ENCODE measurements at places on chromosomes 5 and 9.

- no peak for DNase-seq
Observed at GRCh38 chr9:13721481-13722235, 442.2 kb upstream of the MPDZ start.

DNA sequence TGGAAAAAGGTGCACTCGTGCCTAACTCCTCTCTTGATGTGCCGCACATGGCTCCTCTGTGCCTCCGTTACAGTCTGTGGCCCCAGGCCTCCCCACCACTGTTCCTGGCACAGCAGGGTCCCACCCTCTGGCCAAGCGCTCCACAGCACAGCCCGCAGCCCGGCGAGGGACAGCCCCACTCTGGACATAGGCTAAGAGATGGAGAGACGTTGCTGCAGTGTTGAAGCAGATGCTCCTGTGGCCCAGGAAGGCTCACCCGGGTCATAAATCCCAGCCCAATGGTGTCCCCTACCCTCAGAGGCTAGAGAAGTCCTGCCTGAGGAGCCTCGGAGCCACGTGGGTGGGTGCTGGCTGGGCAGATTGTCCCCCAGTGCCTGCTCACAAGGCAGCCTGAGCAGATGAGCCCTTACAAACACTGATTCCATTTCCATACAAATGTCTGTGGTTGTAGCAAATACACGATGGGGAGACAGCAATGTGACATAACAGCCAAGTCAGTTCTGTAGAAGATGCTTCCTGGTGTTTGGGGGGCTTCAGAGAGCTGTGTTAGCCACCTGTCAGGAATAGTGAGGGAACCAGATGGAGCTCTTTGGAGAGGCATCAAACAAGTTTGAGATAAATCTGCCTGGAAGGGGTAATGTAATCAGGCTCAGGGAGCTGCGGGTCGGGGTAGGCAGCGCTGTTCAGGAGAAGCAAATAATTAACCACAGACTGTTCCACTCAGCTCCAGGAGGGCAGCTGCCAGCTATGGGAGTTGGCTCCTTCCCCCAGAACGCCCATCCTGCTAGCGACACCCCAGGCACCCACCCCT lies 41.7 kb downstream of the C5orf15 start:
- DNase-seq: no peak

GRCh38 chr9:524008-524407 lies 309.3 kb downstream of the DOCK8 start:
- DNase-seq: no peak

DNA sequence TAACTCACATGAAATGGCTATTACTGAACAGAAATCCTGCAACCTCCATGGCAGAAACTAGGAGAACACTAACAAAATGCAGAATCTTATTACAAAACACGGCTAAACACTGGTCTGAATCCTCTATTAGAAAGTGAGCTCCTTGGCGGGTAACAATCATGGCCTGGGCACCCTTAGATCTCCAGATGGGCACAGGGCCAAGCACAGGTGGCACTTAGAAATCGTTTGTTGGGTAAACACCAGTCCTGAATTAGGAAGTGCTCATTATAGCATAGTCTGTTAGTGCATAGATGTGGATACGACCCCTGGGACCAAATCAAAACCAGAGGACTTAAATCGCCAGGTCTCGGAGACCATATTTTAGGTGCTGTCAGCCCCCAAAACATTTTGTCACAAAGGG lies 14.4 kb downstream of the VDAC1 start:
- no peak for DNase-seq

DNA sequence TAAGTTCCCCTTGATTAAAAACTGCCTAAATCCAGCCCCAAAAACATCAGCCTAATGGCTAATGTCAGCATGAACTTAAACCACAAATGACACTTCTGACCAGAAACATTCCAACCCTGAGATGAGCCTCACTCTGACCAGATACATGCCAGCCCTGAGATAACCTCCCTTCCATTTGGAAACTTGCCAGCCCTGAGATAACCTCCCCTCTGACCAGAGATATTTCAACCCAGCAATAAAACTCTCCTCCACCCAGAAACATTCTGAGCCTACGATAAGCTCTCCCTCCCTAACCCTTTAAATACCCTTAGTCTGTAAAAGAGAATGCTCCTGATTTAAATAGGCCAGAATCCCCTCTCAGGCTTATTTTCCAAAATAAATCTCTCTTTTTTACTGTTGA lies 1035.7 kb upstream of the NUDT12 start:
- no peak for DNase-seq

GRCh38 chr5:125196481-125197111 lies 450.2 kb upstream of the ZNF608 start:
- no peak for DNase-seq

- no peak for DNase-seq
Observed at GRCh38 chr9:6910032-6910431, 152.3 kb downstream of the KDM4C start.

- no peak for DNase-seq
Observed at GRCh38 chr5:6708814-6709213, 4.4 kb upstream of the TENT4A start.

GRCh38 chr5:135719428-135720063 lies 114.9 kb upstream of the SLC25A48 start:
- no peak for DNase-seq

DNA sequence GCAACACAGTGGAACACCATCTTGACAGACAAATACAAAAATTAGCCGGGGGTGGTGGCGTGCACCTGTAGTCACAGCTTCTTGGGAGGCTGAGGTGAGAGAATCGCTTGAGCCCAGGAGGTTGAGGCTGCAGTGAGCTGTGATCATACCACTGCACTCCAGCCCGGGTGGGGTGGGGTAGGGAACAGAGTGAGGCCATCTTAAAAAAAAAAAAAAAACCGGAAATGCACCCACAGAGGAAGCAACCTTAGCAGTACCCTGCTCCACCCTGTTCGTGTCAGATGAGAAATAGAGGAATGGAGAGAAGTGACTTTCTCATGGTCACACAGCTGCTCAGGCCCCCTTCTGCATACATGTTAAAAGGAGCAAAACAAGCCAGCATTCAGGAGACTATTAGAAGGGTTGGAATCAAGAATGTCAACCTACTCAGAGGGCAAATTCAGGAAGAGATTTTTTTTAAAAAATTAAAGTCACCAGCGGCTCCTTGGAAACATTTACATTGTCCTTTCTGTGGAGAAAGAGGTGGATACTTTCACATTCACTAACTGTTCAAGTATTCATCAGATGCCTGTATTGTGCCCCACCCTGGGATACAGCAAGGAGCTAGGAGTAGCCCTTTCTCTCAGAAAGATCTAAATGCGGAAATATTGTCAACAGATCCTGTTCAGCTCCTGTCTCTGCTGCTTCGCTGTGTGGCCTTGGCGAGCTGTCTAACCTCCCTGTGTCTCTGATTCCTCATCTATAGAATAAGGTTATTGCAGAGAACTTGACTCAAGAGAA lies 41.0 kb downstream of the CYFIP2 start:
- peak; percentile 55 for DNase-seq

- DNase-seq: no peak
Observed at GRCh38 chr5:134427540-134428041, 15.9 kb upstream of the CDKN2AIPNL start.

- DNase-seq: no peak
Observed at GRCh38 chr5:40909264-40909663, at the start of gene C7. Gene C7, plus strand, starts transcription at chr5:40909497. Its CDS starts 114 bp downstream, at chr5:40909611.

DNA sequence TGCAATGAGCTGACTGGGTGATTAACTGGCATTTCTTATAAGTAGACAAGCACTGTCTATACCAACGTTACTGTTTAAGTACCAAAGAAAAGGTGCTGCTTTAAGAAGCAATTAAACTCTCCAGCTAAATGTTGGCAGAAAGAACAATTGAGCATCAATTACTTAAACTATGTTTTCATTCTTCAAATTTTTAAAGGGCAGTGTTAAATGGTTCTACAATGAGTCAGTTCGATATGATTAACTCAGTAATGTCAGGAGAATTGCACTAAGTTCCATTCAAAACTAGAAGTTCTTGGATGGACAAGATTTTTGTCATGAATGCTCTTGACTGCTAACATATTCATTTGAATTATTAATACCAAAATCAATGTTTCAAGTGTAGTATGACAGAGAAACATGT lies 593.7 kb downstream of the DNAH5 start:
- DNase-seq: no peak

- DNase-seq: no peak
Observed at GRCh38 chr9:105441616-105442160, 6.1 kb upstream of the FSD1L start.

DNA sequence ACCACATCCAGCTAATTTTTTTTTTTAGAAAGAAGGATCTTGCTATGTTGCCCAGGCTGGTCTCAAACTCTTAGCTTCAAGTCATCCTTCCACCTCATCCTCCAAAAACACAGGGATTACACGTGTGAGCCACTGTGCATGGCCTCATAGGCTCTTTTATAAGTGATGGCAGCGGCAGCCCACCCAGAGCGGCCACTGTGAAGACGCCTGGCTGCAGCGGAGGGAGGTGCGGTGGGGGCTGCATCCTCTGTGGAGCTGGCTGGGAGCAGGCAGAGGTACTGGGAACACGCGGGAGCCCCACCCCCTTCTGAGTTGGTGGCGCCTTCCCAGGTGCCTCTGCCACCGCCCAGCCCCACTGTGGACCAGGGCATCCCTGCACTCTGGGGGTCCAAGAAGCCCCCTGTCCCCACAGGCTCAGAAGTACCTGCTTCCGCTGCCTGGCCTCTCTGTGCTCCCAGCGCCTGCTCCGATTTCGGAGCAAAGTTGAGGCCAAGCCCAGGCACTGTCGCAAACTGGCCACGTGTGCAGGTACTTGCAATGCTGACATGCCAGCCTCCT lies 16.9 kb upstream of the ECPAS start:
- no peak for DNase-seq

DNA sequence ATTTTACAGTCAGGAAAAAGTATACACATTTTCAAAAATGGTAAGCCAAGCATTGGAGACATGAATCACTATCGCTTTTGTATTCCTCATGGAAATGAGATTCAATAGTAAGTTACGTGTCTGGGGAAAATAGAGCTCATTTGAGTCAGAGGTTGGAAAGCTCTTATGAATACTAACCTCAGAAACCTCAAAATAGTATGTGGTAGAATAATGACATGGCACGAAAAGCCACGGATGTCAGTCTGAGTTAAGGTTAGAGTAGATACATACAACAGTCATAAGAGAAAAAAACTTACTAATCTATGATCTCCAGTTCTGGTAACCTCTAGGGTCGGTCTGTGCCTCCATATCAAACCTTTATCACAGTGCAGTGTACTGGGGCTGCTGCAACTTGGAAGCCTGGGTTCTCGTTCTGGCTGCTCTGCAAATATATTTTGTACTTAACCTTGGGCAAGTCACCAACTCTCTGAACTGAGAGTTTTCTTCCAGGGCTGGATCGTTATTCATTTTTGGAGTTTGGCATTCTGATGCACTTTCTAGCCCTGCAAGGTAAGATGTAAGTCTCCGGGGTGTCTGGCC lies 31.8 kb downstream of the MAP1B start:
- no peak for DNase-seq

- DNase-seq: peak; percentile 37
Observed at GRCh38 chr9:124771867-124772679, 962 bp upstream of the NR6A1 start.

GRCh38 chr9:94826644-94827410 lies 100.3 kb downstream of the AOPEP start:
- no peak for DNase-seq

DNA sequence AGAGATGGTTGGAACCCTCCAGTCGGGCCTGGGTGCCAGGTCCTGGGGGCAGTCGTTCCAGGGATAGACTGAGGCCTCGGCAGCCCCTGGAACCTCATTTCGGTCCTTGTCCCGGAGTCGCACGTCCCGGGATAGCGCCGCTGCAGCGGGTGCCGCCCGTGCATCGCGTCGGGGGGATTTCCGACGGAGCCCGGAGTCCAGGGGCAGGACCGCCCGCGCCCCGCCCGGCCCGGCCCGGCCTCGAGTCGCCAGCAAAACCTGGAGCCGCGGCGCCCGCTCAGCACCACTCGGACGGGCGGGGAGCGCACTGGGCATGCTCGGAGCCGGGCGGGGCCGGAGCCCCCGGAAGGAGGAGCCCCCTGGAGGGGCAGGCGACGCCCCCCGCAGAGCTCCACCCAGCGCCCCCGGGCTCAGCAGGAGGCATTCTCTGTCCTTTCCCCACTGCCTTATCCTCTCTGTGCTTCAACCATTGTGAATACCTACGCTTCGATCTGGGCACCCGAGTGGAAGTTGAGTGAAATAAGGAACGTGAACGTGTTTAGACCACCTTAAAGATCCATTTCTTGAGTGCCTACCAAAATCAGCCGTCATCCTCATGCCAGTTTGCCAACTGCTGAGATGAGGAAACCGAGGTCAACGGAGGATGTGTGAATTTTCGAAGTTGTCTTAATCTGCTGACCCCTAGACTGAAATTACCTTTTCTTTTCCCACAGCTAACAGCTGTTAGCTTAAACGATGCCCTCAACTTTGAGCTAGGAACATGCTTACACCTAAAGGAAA lies 1.7 kb upstream of the PTPN3 start:
- DNase-seq: no peak

DNA sequence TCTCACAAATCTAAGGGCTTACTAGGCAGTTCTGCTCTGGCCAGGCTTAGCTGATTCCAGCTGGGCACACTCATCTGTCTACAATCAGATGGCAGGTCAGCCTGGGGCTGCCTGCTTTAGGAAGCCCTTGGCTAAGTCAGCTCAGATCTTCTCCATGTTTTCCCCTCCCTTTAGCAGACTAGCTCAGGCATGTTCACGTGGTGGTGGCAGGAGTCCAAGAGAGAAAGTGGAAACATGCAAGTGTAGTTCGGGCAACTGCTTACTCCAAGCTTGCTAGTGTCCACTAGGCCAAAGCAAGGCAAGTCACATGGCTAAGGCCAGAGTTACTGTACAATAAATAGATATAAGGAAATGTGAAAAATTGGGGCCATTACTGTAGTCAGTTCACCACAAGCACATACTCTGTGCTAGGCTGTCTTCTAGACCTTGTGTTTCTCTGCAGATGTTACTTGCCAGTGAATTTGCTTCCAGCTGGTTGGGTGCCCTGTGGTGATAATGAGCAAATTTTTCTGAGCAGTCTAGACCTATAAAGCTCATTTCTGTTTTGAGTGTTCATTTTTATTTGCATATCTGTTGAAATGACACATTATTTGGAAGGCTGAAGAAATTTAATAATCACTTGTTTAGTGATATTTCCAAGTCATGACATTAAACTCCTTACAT lies 38.3 kb downstream of the RECK start:
- DNase-seq: no peak

GRCh38 chr5:124393584-124394379 lies 352.7 kb downstream of the ZNF608 start:
- DNase-seq: no peak

- DNase-seq: no peak
Observed at GRCh38 chr9:132005899-132006298, 73.8 kb downstream of the MED27 start.

- peak; percentile 78 for DNase-seq
Observed at GRCh38 chr9:133683586-133684120, 47.5 kb downstream of the DBH start.

- DNase-seq: no peak
Observed at GRCh38 chr9:113808391-113809358, 67.4 kb upstream of the ZNF618 start.

- no peak for DNase-seq
Observed at GRCh38 chr5:120917214-120917758, 453.2 kb downstream of the PRR16 start.
